ENCODE measurements at places on chromosomes 1 and 21. TPM values are rescaled to one million over a fixed set of nuclear protein-coding genes. Genes with fewer than 3 reads are reported as not detected.

Gene CHI3L2
- total RNA-seq: not detected

Gene KRTAP12-3
- total RNA-seq: not detected

Gene CFHR5
- total RNA-seq: not detected

Gene CMPK1
- 109 TPM for total RNA-seq

Gene DBT
- total RNA-seq: 11.8 TPM

Gene S100A5
- not detected for total RNA-seq

Gene RGS7
- total RNA-seq: 8.0 TPM

Gene CFAP141
- not detected for total RNA-seq

Gene ZMYM1
- total RNA-seq: 40.4 TPM

Gene LDLRAP1
- total RNA-seq: 7.0 TPM

Gene CYP4A22
- not detected for total RNA-seq

Gene GBP2
- total RNA-seq: 11.4 TPM

Gene ROR1
- total RNA-seq: 19.8 TPM

Gene S100PBP
- 96.8 TPM for total RNA-seq

Gene RAP1GAP
- total RNA-seq: 29.9 TPM

Gene HSD3B1
- not detected for total RNA-seq

Gene SHE
- 8.2 TPM for total RNA-seq

Gene KIF21B
- total RNA-seq: 76.3 TPM

Gene FYB2
- 11.4 TPM for total RNA-seq

Gene TAS1R1
- not detected for total RNA-seq

Gene OR10J1
- not detected for total RNA-seq

Gene CHRM3
- total RNA-seq: 22.9 TPM

Gene GNAT2
- 21.8 TPM for total RNA-seq

Gene PAQR6
- total RNA-seq: 4.6 TPM

Gene SUSD4
- total RNA-seq: 12.1 TPM

Gene COL8A2
- 65.4 TPM for total RNA-seq

Gene RNU1-2
- total RNA-seq: under 0.01 TPM

Gene SPAG17
- total RNA-seq: 13.5 TPM

Gene SIKE1
- 103 TPM for total RNA-seq

Gene TFF2
- total RNA-seq: not detected

Gene CD1E
- not detected for total RNA-seq

Gene CRYAA
- 23.1 TPM for total RNA-seq

Gene PLA2G2C
- not detected for total RNA-seq

Gene IGSF9
- 63.3 TPM for total RNA-seq

Gene TSPAN1
- total RNA-seq: 0.49 TPM

Gene ZNF695
- 3.1 TPM for total RNA-seq

Gene RGS13
- total RNA-seq: not detected

Gene CD5L
- not detected for total RNA-seq

Gene FAM110D
- total RNA-seq: 0.60 TPM

Gene MRPS21
- total RNA-seq: 32.3 TPM

Gene NHLH1
- 2.7 TPM for total RNA-seq

Gene SELE
- total RNA-seq: 6.9 TPM
